ENCODE measurements at places on chromosomes 12 and 14. TPM values are rescaled to one million over a fixed set of nuclear protein-coding genes. Genes with fewer than 3 reads are reported as not detected.

Gene ITGA5
- 496 TPM for total RNA-seq

Gene AP1G2
- total RNA-seq = 3.9 TPM

Gene NT5DC3
- 5.2 TPM for total RNA-seq

Gene WNT1
- total RNA-seq = not detected

Gene SYT1
- 2.4 TPM for total RNA-seq

Gene GLS2
- total RNA-seq = not detected
